ENCODE measurements at places on chromosomes 16 and 17.

DNA sequence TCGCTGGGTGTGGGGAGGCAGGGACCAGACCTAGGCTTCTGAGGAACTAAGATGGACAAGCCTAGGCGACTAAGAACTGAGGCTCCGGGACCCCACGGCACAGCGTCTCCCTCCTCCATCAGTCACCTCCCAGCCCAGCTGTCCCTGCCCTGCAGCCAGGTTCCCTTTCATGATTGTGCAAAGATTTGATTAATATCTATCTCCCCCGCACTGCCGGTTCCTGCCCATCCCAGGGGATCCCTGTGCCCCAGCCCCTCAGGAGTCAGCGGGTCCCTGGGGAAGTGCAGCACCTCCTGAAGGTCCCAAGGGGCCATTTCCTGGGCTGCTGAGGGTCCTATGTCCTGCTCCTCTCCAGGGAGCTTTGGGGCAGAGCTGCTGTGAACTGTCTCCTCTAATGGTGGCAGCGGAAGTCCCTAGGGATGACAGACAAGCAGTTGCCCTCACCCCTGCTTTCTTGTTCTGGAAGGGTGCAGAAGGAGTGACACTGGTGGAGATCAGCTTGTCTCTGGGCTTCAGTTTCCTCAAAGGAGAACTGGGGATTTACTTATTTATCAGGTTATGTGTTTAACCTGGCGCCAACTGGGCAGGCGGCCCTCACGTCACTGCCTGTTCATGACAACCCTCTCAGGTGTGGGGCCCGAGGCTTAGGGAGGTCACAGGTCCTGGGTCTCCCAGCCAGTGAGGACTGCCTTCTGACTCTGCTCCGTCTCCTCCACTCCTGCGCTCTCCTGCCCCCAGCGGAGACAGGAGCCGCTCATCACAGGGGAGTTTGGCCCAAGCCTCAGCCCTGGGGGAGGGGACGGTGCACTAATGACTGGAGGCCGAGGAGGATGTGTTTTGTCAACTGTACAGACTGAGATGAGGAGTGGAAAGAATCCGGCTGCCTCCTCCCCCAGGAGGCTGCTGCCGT is 1.9 kb upstream of the C16orf74 start:
- DNase-seq: no peak

- DNase-seq: peak; percentile 62
Observed at GRCh38 chr17:80008383-80008840, 27.3 kb downstream of the TBC1D16 start.

DNA sequence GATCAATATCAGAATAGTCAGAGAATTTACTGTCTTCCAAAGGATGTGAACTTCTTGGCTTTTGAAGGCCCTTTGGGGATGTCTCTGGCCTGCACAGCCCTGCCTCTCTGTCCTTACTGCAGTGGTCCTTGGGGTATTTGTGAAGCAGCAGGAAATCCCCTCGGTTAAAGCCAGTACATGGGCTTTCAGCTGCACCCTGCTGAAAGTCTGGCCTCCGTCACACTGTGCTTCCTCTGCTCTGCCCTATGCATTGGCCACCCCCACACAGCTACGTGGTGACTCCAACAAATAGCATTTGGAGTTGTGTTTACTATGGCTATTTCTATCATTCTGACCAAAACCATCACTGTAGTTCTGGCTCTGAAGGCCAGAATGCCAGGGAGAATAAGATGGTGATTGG is 21.2 kb downstream of the SYCE1L start:
- DNase-seq: no peak

DNA sequence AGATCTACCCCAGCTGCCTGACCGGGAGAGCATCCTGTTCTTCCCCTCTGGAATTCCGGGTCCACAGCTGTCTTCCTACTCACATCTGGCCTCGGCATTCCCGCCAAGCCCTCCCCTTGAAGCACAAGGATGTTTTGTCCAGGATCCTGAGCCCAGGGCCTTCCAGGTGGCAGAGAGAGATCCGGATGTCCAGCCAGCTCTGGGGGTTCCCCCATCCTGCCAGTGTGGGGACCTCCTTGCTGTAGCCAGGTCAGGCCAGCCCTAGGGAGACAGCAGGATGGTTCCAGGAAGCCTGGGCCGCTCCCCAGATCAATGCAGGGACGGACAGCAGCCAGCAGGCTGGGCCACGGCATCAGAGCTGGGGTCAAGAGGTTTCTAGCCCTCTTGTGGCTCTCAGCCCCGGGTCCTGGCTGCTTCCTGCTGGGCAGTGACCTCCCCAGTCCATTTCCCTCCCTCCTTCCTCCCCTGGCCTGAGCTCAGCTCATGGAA is 55.3 kb downstream of the SOCS3 start:
- DNase-seq: no peak

- no peak for DNase-seq
Observed at GRCh38 chr17:83055911-83056582, 23.4 kb upstream of the METRNL start.

DNA sequence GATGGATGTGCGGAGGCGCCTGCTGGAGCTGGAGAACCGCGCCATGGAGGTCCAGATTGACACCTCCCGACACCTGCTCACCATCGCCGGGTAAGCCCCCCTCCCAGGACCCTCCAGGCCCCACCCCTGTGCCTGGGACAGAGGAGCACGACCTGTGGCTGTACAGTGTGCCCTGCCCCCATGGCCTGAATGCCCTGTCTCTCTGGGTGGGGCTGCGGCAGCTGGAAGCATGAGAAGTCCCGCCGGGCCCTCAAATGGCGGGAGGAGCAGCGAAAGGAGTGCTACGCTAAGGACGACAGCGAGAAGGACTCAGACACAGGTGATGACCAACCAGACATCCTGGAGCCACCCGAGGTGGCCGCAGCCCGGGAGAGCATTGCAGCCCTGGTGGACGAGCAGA is 11.2 kb downstream of the BTBD17 start:
- DNase-seq: no peak

DNA sequence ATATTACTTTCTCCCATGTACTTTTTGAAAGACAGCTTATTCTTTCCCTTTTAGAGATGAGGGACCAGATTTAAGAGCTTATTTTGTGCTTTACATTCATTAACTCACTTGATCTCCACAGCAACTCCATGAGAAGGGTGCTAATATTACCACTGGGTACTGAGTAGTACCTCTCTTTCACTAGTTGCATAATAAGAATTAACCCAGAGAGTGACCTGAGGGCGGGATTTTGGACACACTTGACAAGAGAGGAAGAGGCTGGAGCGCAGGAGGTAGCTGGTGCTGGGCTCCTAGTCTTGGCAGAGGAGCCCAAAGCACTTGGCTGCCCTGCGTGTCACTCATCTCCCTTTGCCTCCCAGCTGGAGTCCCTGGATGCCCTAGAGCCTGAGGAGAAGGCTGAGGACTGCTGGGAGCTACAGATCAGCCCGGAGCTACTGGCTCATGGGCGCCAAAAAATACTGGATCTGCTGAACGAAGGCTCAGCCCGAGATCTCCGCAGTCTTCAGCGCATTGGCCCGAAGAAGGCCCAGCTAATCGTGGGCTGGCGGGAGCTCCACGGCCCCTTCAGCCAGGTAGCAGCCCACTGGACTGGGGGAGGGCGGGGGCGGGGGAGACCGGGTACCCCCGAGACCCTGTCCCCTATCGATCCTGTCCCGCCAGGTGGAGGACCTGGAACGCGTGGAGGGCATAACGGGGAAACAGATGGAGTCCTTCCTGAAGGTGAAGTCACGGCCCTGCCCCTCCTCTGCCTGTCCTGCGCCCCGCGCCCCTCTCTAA is 1.7 kb upstream of the MAZ start:
- no peak for DNase-seq

- no peak for DNase-seq
Observed at GRCh38 chr16:80700558-80700957, 103.8 kb downstream of the CDYL2 start.

DNA sequence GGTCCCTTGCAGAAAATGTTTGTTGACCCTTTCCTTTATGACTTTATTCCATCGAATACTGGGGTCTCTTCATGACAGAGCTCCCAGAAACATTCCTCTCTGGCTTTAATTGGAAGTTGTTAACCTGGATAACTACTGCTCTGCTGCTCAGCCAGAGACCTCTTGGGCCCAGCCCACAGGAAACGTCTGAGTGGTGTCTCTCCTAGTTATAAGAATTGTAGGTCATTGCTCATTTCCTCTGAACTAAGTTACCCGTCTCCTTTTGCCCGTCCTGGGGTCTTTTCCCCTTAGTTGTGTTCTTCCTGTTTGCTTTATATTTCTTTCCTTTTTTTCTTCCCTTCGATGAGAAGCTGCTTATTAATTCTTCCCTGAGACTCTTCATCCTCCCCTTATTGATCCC is 9.0 kb downstream of the MAP2K6 start:
- no peak for DNase-seq

GRCh38 chr16:69143116-69143515 is 10.7 kb downstream of the UTP4 start:
- no peak for DNase-seq

DNA sequence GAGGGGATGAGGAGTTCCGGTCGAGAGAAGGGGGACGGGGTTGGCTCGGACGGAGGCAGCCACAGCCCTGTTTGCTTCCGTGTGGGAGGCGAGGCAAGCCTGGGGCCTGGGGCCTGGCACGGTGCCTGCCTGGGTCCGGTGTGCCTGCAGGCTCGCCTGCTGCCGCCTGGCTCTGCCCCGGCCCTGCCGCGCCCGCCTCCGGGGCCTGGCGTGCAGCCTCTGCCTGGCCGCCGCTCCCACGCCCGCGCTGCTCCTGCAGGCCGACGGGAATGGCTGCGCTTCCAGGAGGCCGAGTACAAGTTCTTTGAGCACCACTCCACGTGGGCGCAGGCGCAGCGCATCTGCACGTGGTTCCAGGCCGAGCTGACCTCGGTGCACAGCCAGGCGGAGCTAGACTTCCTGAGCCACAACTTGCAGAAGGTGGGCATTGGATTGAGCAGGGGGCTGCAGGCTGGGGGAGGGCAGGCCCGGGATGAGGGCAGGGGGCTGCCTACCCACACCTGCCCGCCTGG is 53.1 kb downstream of the MRC2 start:
- DNase-seq: no peak

- no peak for DNase-seq
Observed at GRCh38 chr17:60231691-60232090, 81.9 kb downstream of the CA4 start.

GRCh38 chr17:72578817-72579470 is 458.1 kb downstream of the SOX9 start:
- DNase-seq: no peak

DNA sequence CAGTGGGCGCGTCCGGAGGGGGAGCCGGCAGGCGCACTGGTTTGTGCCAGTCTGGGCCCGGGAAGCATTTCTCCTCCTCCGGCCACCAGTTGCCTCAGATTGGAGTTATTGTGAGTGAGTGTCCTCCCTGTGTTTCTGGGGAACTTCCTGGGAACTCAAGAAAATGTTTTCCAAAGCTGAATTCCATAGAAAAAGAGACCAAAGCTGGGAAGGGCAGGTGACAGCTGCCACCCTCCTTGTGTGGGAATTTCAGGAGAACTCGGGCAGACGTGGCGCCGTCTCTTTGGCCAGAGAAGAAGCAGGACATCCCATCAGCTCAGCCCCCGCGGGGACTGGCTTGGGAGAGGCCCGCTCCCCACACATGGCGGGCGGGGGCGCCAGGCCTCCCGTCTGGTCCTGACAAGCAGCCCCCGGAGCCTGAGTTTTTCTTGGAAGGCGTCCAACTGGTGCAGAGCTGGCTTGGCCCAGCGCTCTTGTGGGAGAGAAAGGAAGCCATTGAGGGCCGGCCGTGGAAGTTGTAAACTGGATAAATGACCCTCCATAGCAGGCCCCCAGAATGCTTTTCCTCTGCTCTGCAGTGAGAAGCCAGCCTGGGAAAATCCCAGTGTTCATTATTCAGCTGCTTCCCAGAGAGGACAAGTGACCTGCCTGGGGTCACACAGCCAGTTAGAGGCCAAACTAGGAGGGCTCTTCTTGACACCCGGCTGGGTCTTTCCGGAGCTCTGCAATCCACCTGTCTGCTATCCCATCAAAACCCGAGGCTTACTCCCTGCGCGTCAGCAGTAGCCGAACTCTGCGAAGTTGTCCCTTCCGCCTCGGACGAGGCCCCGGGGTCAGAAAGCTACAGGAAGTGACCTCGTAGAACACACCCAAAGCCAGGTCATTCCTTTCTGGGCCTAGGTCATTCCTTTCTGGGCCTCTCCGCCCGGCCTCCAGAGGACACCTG is 39.2 kb upstream of the GSE1 start:
- no peak for DNase-seq

DNA sequence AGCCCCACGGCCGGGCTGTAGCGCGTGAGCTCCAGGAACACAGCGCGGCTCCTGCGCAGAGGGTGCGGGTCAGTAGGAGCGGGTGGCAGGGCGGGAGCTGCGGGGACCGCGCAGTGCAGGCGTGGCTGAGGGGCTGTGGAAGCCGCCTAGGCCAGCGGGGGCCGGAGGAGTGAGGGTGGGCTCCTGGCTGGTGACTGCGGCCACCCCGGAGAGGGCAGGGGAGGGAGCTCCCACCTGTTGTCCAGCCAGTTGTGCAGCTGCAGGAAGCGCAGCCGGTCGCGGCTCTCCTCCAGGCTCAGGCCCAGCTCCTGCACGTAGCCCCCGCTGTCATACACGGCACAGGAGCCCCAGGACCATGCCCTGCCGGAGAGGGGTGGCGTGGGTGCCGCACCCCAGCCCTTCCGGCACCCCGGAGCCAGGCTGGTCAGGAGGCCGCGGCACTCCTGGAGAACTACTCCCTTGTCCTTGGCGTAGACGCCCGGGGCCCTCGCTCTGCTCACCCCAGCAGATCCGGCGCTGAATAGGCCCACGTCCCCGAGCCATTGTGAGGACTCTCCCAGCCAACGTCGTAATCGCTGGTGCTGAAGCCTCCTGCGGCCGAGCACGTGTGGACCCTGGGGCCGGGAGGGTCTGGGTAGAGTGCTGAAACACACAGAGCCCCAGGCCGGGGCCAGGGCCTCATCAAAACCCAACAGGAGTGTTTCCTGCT is 43.9 kb downstream of the TSC2 start:
- no peak for DNase-seq

DNA sequence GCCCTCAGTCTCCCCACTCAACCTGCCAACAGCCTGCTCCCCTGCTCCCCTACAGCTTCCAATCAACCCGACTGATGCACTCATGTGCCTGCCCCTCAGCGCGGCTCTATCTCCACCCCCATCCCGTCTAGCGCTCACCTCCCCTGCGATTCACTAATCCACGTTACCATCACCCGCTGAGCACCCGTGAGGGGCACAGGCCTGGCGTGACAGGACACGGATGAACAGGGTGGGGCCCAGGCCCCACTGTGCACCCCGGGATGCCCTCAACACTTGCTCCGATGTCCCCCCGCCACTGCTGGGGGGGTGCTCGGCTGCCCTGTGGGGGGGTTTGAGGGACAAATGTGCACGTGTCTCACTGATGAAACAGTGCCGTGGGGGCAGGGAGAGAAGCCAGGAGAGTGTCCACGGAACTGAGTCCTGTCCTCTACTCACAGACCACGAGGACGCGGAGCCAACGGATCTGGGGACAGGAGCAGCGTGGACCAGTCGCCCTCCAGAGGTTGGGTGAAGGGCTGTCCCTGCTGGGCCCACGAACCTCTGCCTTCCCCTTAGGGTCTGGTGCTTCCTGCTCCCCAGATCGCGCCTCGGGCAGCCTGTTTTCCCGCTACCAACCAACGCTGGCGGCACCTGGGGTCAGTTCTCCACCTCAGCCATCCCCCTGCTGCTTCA is 66.7 kb downstream of the RPH3AL start:
- no peak for DNase-seq

GRCh38 chr16:50881331-50881830 is 139.5 kb downstream of the CYLD start:
- DNase-seq: no peak

Measured in stimulated activated CD4-positive, alpha-beta T cell treated with anti-CD3 and anti-CD28 coated beads, Interleukin-12 subunit alpha, Interleukin-12 subunit beta, amount 100 ng/mL, for 24 hours (primary cell).